ENCODE measurements at places on chromosomes 2 and 18.
A peak's percentile ranks its signal among the peaks of the same experiment; 100 is the strongest.

DNA sequence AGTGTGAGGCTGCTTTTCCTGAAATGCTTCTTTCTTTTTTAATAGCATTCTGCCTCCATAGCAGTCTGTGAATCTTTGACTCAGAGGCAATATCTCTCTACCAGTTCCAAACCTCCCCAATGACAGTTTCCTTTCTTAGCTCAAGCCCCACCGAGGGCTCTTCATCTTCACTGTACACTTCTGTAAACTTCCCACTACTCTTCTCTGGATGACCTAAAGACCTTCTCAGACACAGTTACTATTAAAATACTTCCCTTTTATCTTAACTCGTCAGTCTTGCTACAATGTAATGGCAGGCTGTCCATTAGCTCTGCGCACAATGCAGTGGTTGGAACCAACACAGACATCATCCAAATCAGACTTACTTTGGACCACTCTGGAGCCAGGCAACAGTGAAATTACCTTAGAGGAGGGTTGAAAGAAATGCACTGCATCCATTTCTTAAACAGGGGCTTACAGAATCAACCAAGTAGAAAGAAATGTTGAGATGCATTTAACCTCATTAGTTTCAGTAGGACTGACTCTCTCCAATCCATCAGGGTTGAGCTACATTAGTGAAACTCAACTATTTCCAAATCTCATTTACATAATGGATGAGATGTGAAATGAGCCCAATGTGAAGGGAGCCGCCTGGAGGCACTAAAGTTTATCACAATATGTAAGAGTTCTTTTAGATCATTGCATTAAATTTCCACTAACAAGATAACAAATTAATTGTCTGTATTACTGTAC, 343.8 kb downstream of the SETBP1 start:
- DNase-seq: no peak

GRCh38 chr2:105129722-105130232, 91.9 kb downstream of the MRPS9 start:
- peak; percentile 82 for DNase-seq

GRCh38 chr2:61470965-61471904, at the start of gene USP34:
TSS of gene USP34 (minus strand) at chr2:61471087. CDS start at chr2:61470692, 395 bp downstream.
- peak; percentile 79 for DNase-seq

GRCh38 chr18:21449367-21450290, 150.9 kb downstream of the ESCO1 start:
- DNase-seq: no peak

DNA sequence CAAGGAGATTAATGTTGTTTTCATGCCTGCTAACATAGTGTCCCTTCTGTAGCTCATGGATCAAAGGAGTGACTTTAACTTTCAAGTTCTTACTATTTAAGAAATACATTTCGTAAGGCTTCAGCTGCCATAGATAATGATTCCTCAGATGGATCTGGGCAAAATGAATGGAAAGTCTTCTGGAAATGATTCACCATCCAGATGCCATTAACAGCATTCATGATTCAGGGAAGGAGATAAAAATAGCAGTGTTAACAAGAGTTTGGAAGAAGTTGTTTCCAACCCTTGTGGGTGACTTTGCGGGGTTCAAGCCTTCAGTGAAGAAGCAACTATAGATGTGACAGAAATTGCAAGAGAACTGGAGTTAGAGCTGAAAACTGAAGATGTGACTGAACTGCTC, 17.0 kb downstream of the VRK2 start:
- no peak for DNase-seq

- no peak for DNase-seq
Measured at GRCh38 chr2:102486941-102487702, 14.1 kb downstream of the SLC9A4 start.

GRCh38 chr2:152176113-152176714, 651 bp upstream of the STAM2 start:
- DNase-seq: no peak

GRCh38 chr18:22055466-22056238, 113.7 kb upstream of the GATA6 start:
- DNase-seq: no peak

- no peak for DNase-seq
Measured at GRCh38 chr2:240605867-240606743, 19.2 kb upstream of the GPR35 start.

GRCh38 chr18:43539862-43540261, 262.6 kb upstream of the SYT4 start:
- DNase-seq: no peak

GRCh38 chr18:10139783-10140410, 226.1 kb downstream of the VAPA start:
- DNase-seq: no peak

GRCh38 chr18:22098563-22098989, 70.8 kb upstream of the GATA6 start:
- no peak for DNase-seq

GRCh38 chr2:99809259-99809900, 319.6 kb upstream of the REV1 start:
- no peak for DNase-seq

DNA sequence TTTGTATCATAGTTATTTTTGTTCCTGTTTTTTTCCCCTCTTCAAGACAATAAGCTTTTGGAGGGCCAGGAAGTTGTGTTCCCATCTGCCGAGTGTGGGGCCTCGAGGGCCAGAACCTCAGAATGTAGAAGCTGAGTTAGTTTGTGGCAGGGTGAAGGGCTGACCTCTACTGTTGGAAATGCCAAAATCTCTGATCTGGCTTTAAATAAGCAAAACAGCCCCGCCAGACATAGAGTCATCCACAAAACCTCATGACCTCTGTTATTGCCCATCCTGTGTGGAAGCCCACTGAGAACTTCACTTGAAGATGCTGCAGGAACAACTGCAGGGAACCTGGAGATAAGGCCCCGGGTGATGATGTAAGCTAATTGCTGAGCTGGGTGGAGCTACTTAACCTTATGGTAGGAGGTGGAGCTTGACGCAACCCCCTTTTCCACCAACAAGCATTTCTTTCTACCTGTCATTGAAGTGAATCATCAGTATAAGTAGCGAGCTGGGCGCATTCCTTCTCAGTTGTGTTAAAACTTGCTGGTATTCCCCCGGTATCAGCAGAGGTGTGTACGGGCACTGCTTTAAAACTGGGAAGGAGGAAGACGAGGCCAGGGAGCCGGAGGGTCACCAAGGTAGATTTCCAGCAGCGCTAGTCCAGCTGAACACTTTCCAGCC, 177.2 kb downstream of the NEDD4L start:
- DNase-seq: no peak

DNA sequence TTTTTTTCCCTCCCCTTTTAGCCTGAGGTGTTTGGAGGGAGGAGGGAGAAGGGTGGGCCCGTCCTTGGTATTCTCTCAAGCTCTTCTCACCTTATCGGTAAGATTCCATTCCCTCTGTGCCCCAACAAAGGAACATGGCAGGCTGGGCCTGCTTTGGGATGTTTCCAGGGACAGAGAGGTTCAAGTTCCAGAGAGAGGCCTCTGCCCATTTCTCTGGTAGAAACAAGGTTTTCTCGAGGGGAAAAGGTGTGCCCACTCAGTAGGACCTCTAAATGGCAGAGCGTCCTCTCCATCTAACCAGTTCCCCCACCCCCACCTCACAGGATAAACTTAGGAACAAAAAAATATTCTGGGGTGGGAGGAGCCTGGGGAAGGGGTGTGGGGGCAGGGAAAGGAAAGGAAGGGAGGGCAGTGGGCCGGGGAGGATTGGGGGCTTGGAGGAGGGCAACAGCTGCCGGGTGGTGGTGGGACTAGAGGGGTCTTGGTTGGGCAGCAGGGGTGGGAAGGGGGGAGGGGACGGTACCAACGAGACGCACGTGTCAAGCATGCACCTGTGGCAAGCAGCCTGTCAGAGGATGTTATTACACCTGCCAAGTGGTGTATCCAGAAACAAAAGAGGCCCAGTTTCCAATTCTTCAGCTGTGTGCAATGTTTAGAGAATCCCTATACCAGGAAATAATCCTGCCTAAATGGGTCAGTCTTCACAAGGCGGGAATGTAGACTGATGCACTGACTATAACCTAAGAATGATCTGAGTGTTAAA, 2.1 kb downstream of the PCBP1 start:
- no peak for DNase-seq

GRCh38 chr2:28322051-28322450, 70.6 kb upstream of the FOSL2 start:
- no peak for DNase-seq

DNA sequence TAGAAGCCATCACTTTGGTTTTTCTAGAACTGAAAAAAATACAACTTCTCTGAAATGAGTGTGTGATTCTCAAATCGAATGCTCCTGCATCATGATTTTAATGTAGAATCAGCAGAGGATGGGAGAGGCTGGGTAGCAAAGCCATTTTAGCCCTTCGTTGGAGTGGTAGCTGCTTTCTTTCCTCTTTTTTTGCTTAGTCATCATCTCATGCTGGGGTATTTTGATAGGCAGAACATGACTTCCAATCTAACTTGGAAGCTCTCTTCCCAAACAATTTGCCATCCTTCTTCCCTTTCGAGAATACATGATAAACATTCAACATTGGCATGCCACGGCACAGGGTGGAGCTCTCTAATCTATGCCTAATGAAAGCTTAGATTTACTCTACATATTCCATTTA, 311.2 kb upstream of the LRATD1 start:
- no peak for DNase-seq

DNA sequence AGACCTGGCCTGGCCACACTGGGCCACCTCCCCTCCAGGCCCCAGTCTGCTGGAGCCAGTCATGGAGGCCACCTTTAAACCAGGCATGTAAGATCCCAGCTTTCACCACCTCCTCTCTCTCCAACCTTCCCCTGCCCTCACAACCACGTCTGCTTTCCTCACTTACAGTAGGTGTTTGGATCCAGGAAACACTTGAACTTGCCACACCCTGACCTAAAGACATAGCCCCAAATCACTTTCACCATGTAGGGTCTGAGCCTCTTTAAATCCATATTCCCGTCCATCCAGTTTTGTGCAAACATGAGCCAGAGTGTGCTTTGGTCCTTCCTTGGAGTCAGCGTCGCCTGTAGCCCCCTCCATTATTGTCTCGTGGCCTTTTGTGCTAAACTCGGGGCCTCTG, 66.8 kb downstream of the NRP2 start:
- DNase-seq: no peak

Measured in GM12864 (cell line).